ENCODE measurements at places on chromosomes 1 and 21.
A peak's percentile ranks its signal among the peaks of the same experiment; 100 is the strongest.

- no peak for DNase-seq
Observed at GRCh38 chr1:201295346-201295745, 12.0 kb downstream of the PKP1 start.

GRCh38 chr1:110060034-110060661 is 10.3 kb downstream of the ALX3 start:
- no peak for DNase-seq

DNA sequence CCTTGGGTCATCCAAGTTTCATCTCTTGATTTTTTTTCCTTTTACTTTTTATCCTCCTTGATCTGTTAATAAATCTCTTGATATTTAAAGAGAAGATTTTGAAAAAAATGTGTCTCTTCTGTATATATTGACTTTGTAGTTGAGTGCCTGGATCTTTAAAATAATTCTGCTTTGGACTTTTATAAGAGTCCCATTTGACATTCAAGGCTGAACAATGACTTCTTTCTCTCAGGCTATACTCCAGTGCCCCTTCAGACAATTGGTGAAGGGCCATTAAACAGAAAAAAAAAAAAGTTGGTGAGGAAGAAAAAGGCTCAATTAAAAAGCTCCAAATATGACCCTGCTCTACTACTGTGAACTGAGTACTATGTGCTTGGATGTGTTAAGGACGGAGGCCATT is 40.9 kb upstream of the CITED4 start:
- DNase-seq, result no peak

GRCh38 chr1:187409341-187409740 is 580.6 kb downstream of the PLA2G4A start:
- peak; percentile 88 for DNase-seq

- DNase-seq, result no peak
Observed at GRCh38 chr1:9658199-9658598, 6.7 kb downstream of the PIK3CD start.

DNA sequence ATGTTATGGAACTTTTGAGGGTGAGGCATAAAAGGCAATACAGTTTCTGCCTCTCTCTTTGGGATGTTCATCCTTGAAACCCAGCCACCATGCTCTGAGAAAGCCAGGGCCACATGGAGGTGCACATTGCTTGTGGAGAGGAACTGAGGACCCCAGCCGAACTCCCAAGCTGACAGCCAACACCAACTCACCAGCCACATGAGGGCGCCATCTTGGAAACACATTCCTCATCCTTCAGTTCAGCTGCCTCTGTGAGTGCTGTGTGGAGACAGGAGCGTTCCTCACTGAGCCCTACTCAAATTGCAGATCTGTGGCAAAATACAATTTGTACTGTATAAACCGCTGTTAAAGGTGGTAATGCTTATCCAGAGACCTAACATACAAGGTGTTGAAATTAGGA is 137.5 kb downstream of the GABPA start:
- no peak for DNase-seq

DNA sequence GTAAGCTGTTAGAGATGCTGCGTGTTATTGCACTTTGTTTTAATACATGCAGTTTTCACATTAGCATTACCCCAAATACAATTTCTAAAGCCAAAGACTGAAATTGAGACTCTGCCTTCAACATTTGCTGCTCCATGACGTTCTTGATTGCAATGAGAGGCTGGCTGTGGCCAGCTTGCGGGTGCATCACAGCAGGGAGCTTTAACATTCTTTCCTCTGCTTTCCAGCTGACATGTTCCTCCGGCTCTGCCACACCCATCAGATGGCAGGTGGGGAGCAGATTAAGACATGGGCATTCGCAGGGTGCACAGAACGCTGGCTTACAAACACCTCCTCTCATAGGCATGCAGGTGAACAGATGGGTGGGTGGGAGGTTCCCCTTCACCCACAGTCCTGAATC is 314.1 kb downstream of the DISC1 start:
- DNase-seq, result no peak

DNA sequence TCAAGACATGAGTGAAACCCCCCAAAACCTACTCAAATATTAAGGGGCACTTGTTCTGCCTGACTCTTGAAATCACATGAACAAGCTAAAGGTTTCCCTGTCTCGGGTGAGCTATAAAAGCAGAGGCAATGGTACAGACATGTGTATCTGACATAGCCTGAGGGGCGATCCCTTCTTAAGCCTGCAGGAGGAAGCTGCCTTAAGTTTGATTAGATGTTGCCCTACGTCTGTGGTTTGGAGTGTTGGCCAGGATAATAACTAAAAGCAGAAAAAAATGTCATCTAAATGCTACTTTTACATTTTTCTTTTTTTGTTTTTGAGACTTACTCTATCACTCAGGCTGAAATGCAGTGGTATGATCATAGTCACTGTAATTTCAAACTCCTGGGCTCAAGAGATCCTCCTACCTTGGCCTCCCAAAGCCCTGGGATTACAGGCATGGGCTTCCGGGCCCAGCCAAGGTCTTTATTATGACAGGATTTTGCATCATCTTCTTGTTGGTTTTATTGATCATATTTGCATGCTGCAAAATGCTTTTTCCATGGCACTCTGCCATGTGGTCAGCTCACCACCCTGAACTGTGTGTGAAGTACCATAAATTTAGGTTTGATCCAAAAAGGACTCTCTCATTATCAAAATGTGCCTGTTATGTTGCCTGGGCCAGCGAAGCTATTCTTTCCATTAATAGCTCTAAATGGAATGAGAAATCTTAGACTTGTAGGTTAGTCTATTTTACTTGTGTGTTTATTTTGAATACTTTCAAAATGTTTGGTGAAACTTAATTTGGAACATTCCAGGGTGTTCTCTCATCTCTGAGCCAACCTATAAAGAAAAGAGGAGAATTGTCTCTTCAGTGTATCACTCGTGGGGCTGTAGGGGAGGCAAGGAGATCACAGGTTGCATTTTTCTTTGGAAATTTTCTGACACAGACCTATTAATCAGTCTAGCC is 15.0 kb upstream of the HMGN1 start:
- no peak for DNase-seq

GRCh38 chr1:241412646-241413045 is 55.6 kb upstream of the RGS7 start:
- DNase-seq, result no peak

- DNase-seq, result peak; percentile 30
Observed at GRCh38 chr1:167905182-167905581, 8.8 kb downstream of the ADCY10 start.

DNA sequence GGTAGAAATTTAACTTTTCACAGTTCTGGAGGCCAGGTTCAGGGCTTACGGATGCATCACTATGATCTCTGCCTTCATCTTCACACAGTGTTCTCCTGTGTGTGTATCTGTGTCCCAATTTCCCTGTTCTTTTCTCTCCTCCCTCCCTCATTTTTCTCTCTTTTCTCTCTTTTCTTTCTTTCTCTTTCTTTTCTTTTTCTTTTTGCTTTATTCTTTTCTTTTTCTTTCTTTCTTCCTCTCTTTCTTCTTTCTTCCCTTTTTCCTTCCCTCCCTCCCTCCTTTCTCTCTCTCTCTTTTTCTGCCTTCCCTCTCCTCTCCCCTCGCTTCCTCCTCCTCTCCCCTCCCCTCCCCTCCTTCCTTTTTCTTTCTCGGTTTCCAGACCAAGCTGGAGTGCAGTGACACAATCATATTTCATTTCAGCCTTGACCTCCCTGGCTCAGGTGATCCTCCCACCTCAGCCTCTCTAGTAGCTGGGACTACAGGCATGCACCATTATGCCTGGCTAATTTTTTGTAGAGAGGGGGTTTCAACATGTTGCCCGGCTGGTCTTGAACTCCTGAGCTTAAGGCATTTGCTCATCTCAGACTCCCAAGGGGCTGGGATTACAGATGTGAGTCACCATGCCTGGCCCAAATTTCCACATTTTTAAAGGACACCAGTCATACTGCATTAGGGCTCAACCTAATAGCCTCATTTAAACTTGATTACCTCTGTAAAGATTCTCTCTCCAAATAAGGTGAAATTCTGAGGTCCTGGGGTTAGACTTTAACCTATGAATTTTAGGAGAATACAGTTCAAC is 115.9 kb downstream of the HUNK start:
- no peak for DNase-seq

DNA sequence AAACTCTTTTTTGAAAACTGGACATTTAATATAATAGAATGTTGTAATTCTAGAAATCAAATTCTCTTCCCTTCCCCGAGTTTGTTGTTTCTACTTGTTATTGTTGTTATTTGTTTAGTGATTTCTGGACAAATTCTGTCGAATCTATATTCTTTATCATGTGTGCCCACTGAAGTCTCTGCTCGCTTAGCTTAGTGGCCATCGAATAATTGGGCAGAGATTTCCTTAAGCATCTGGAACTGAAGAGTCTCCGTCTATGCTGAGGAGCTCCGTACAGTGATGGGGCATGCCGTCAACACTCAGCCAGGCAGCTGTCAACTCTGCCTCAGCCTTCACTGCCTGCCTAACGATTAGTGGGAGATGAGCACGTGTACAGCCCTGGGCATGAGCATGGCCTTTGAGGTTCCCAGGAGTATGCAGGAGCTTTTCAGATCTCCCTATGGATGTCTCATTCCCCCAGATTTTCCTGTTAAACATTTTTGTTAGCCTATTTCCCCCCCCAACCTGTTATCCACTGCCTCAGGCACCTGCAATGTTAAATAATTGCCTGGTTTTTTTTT is 66.8 kb downstream of the SLX9 start:
- DNase-seq, result no peak

DNA sequence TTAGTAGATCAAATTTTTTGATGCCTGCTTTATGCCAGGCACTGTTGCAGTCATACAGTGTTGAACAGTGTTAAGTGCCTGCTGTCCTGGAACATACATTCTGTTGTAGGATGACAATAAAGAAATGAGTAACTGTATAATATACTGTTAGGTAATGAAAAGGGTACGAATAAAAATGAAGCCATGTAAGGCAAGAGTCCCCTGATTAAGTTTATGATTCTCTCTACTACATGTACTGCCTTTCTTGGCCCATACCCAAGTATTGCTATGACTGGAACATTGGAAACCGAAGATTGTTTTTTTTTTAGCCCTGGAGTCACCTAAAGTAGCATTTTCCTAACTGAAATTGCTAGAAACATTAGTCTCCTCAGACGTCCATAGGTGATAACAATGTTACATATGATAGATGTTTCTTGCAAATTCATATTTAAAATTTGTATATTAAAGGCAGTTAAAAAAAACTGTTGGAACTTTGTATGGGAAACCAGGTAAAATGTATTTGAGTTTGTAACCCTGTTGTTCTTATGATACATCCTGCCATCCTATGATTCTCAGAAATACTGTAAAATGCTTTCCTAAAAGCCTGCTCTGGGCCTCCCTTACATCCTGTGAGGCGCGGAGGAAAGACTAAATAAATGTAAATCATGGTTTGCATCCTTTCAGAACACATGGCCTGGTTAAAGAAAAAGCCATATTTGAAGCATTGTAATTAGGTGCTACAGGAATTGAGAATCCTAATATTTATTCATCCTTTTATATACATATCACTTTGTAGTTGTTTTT is 5.8 kb downstream of the ATP5PB start:
- no peak for DNase-seq

DNA sequence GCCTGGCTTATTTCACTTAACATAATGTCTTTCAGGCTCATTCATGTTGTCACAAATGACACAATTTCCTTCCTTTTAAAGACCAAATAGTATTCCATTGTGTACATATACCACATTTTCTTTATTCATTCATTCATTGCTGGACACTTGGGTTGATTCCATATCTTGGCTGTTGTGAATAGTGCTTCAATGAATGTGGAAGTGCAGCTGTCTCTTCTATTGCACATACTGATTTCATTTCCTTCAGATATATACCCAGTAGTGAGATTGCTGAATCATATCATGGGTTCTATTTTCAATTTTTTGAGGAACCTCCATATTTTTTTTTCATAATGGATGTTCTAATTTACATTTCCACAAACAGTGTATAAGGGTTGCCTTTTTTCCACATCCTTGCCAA is 38.6 kb upstream of the WLS start:
- DNase-seq, result no peak

- DNase-seq, result peak; percentile 51
Observed at GRCh38 chr1:198846556-198846955, 207.7 kb downstream of the PTPRC start.

- peak; percentile 58 for DNase-seq
Observed at GRCh38 chr1:155978325-155978972, at the start of gene ARHGEF2. Gene ARHGEF2 (minus strand): TSS chr1:155978547. CDS start chr1:155978427, 120 bp downstream.

- DNase-seq, result peak; percentile 60
Observed at GRCh38 chr1:214584805-214585766, 17.9 kb upstream of the CENPF start.

DNA sequence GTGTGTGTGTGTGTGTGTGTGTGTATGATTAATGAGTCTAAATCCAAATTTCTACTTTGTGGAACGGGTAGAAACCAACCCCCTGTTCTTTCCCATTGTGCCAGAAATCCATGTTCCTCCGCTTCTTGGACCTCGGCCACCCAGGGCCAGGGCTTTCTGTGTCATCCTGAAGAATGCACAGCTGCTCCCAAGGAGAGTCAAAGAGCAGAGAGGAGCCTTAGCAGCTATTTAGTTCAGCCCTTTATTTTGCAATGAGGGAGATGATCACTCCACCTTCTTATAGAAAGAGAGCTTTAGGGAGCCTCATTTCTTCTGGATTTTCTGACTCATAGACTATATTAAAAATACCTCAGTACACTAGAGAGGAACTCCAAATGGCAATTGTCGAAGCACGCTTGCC is 489.3 kb upstream of the VAMP3 start:
- DNase-seq, result peak; percentile 86

DNA sequence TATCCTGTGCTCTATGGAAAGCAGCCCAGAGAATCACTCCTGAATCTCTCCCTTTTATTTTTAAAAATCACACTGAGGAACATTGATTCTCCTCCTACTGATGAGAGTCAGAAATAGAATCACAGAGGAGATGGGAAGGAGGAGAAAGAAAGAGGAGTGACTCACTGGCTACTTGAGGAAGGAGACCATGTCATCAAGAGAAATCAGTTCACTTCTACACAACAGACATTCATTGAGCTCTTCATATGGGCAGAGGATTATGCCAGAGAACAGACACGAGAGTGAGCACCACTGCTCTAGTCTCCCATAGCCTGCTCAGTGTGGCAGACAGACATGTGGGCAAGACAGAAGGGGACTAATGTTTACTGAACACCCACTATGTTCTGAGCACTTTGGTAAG is 44.2 kb downstream of the RAB3B start:
- peak; percentile 53 for DNase-seq

DNA sequence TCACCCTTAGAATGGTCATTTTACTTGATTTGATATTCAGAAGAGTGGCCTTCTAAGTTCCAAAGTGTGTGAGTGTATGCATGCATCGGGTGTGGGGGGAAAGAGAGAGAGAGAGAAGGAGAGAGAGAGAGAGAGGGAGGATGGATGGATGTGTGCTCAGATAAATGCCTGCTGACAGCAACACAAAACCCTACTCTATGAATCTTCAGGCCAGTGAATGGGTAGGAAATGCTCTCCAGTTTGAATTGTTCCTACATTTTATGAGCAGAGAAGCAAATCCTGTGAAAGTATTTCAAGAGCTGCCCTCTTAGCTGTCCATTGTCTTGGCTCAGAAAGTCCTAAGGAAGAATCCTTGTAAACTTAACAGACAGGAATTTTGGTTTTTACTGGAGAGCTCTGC is 7.4 kb downstream of the JAM2 start:
- no peak for DNase-seq

GRCh38 chr1:23578311-23578996 is 19.2 kb upstream of the ID3 start:
- no peak for DNase-seq

GRCh38 chr1:163048869-163049268 is 20.3 kb upstream of the RGS4 start:
- no peak for DNase-seq

- no peak for DNase-seq
Observed at GRCh38 chr1:165875171-165875570, 47.8 kb downstream of the UCK2 start.

All from astrocyte (in vitro differentiated cells and primary cell).